ENCODE measurements at places on chromosomes 11 and 22. TPM values are rescaled to one million over a fixed set of nuclear protein-coding genes. Genes with fewer than 3 reads are reported as not detected.
A peak's percentile ranks its signal among the peaks of the same experiment; 100 is the strongest.

DNA sequence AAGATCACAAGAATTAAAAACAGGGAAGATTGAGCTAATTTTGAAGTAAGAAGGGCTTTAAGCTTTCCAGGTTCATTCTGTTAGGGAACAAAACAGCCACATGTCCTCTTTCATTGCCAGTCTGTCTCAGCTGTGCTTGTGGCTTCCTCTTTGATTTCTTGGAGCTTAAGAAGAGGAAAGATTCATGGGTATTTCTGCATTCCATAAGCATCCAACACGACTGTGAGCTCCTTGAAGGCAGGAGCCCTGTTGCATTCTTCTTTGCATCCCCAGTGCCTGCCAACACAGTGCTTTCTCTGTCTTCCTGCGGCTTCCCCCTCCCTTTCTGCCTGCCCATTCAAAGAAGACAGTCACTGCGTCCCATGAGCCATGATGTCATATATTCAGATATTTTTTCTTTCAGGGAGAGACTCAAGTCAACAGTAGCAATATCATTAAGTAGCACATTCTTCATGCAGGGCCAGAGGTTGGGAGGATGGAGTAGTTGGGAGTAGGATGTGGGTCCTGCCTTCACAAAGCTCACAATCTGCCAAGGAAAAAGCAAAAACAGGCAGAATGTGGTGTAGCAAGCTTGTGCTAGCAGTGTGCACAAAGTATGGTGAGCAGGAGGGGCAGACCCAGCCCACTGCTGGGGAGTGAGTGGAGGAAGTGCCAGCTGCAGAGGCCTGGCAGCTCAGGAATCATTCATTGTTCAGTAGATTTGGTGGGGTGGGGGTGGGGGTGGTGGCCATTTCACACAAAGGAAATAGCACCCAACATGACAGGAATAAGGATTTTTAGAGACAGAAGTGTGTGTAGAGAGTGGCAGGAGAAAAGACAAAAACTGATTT is 162.1 kb upstream of the RASSF10 start:
- no peak for DNase-seq

GRCh38 chr11:17578296-17578695 is 31.2 kb downstream of the OTOG start:
- no peak for DNase-seq

GRCh38 chr11:78497293-78497692 is 77.4 kb downstream of the NARS2 start:
- no peak for DNase-seq

GRCh38 chr11:58921778-58922390 is 17.4 kb upstream of the GLYATL1 start:
- no peak for DNase-seq

DNA sequence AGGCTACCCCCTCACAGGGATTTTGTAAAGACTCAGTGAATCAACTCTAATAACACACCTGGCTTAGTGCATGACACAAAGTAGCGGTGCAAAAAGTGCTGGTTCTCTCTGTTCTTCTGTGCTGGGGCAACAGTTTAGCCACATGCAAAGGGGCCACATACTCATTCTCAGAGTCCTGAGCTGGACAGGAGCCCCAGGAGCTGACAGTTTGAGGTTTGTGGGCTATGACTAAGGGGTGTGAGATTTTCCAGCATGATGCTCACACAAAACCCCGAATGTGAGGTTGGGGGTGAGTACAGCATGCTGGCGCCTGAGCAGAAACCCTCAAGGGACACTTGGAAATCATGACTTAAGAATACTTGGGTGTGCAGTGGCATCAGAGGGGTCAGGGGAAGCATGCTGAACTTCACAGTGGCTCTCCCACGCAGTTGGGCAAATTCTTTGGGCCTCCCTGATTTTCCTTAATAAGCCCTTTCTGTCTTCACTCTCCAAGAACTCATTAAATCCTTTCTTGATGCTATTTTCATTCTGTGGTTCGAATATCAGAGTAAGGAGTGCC is 31.0 kb downstream of the TMPRSS5 start:
- peak; percentile 98 for DNase-seq

MYOD1 gene
- not detected for total RNA-seq

CNIH2 gene
- total RNA-seq: 1.5 TPM

KDM4E gene
- total RNA-seq: not detected

All from HT1080 (cell line).